ENCODE measurements at places on chromosomes 16 and 17.

DNA sequence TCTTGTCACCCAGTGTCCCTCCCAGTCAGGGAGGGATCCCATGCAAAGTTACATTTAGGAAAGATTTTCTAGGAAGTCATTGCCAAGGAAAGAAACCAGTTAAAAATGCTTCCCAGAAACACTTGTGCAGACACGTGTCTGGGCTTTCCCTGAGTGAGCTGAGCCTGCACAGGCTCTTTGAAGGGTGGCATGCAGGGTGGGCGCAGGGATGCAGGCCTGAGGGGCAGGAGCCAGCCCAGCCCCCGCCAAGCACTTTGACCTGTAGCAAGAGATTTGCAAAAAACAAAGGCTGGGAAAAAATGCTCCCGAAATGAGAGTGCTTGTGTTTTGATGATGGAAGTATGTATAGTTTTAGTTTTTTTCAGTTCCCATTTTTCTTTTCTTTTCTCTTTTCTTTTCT lies 52.4 kb downstream of the B9D1 start:
- no peak for DNase-seq

DNA sequence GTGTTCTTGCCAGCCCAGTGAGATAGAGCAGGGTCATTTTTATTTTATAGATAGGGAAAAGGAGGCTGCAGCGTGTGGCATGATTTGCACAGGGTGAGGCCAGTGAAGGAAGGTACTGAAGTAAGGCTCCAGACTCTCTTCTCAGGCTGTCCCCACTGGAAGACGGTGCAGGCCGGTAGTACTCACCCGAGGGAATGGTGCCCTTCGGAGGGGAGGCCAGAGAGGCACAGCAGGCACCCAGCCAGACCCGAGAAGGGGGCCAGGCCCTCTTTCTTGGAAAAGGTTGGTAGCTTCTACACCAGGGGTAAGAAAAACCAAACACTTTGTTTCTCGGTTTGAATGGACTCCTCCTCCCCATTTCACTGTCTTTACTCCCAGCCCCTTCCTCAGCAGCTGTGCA lies 288 bp downstream of the ANKRD40CL start:
- no peak for DNase-seq

DNA sequence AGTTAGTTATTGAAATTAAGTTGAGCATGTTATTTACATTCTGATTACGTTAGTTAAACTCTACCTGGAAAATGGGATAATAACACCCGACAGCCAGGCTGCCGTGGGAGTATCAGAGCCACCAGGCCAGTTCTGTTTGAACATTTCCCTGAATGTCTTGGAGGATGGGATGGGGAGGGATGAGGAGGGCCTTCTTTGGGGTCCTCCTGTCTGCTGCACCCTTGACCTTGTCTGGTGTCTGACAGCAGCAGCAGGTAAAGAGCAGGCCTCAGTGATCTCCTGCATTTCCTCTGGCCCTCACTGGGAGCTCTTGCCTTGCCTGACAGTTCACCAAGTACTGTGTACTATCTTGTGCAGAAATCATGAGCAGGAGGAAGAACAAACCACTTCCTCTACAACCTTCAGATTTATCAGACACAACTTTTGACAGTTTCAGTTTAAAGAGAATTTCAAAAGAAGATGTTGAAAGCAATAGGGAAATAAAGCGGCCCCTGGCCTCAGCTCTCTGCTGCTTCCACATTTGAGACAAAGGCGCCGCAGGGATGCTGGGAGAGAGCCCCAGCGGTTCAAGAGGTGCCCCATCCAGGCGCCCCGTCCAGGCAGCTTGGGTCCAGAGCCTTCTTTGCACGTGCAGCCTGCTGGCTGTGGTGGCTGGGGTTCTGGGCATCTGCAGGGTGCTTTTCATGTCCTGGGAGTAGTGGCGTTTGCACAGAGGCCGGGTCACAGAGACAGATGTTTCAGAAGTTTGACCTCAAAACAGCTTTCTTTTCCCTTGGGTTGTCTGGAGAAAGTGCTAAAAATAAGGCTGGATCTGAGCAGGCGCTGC lies 25.3 kb downstream of the CMIP start:
- DNase-seq: no peak

GRCh38 chr16:10490141-10490540 lies 90.3 kb downstream of the EMP2 start:
- DNase-seq: no peak

DNA sequence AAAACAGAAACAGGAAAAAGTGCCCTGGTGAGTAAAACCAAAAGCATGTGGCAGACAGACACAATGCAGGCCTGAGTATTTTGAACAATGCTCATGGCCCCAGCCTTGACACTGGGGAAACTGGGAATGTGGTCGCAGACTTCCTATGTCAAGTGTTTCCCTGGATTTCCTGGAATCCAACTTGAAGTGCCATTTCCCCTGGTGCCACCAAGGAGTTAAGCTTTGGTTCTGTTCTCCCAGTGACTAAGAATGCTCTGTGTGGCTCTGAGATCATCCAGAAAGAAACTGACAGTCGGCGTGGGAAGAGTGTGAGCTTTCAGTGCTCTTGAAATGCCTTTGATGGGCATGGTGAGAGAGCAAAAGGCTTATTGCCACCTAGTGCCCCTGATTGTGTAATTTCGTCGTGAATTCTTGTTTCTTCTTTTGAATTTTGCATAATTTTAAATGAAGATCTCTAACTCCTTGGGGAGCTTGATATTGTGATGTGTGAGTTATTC lies 96.0 kb downstream of the YPEL2 start:
- no peak for DNase-seq

GRCh38 chr17:32185875-32186274 lies 43.6 kb downstream of the RHOT1 start:
- DNase-seq: no peak

DNA sequence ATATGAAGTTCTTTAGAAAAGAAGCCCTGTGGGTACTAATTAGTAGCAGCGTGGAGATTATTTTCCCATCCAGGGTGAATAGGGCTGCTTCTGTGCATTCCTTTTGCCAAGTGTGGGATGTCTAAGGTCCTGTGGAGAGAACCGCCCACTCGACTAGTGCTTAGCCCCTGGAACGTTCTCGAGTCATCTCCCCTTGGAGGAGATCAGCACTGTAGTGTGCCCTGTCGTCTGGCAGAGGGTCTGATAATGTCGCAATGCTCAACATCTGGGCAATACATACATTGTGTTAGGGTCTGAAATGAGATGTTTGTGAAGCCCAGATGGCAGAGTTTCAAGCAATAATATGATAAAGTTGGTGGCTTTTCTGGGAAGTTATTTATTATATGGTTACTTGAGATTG lies 64.8 kb downstream of the SPECC1 start:
- no peak for DNase-seq

- DNase-seq: no peak
Observed at GRCh38 chr17:66647391-66647983, 187.4 kb upstream of the CACNG5 start.

- no peak for DNase-seq
Observed at GRCh38 chr16:31025339-31025738, 8.0 kb upstream of the STX4 start.

GRCh38 chr17:73888862-73889261 lies 244.6 kb upstream of the SDK2 start:
- no peak for DNase-seq

DNA sequence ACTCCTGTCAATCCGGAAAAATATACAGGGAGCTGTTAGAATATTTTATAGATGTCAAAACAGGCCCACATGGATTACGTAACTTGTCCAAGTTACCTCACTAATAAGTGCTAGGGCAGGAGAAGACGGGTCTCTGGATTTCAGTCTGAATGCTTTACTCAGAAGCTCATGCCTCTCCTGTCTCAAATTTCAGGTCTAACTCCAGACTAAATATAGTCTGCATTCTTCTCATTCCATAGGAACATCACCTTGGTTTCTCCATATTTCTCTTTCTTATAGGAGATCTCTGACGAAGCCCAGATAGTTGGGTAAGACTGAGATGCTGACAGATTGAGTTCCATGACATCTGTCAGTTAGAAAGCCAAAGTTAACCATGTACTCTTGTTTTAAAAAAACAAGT lies 174.2 kb downstream of the STX8 start:
- DNase-seq: no peak

- DNase-seq: no peak
Observed at GRCh38 chr17:61227866-61228265, 171.8 kb upstream of the TBX2 start.

- DNase-seq: no peak
Observed at GRCh38 chr17:31289790-31290189, 7.2 kb downstream of the OMG start.

DNA sequence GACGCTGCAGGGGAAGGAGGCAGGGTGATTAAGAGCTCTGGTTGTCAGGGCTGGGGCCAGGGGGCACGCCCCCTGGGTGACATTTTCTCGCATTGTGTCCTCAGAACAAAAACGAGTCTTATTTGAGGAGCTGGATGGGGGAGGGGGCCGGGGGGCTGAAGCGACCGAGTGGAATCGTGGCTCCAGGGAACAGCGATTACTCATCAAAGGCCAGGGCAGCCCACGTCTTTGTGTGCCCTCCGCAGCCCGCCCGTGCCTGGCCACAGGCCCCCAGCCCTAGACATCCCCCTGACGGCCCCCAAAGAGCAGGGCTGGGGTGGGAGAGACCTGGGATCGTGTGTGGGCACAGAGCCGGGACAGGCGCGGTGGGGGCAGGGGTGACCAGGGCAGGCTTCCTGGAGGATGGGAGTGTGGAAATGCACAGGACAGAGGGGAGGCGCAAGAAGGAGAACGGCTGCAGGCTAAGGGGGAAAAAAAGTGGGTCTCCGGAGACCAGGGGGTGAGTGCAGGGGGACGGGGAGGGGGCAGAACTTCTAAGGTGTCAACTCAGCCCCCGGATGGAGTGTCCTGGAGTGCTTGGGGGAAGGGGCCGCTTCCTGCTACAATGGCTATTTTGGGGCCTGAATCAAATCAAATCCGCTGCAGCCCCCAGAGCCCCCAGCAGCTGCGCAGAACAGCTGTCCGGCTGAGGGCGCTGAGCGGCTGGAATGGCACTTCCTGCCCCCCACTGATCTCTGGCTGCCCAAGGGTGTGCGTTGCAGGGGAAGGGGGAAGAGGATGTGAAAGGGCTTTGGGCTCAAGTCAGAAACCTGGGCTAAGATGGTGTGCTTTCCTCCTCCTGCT lies 24.0 kb upstream of the PHB1 start:
- DNase-seq: no peak

DNA sequence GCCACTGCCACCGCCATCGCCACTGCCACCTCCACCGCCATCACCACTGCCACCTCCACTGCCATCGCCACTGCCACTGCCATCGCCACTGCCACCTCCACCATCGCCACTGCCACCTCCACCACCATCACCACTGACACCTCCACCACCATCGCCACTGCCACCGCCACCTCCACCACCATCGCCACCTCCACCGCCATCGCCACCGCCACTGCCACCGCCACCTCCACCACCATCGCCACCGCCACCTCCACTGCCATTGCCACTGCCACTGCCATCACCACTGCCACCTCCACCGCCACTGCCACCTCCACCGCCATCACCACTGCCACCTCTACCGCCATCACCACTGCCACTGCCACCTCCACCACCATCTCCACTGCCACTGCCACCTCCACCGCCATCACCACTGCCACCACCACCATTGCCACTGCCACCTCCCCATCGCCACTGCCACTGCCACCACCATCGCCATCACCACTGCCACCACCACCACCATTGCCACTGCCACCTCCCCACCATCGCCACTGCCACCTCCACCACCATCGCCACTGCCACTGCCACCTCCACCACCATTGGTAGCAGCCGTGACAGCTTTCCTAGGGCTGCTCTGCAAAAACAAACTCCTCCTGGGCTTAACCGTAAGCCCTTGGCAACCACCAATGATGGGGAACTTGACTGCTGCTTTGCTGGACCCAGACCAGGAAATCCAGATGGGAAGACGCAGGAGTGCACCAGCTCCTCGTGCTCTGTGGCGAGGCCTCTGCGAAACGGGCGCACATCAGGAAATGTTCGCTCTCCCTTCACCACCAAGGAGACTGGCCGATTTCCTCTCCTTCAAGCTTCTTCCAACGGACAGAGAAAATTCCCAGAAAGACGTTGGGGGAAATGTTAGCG lies 147.2 kb downstream of the RBFOX3 start:
- no peak for DNase-seq

DNA sequence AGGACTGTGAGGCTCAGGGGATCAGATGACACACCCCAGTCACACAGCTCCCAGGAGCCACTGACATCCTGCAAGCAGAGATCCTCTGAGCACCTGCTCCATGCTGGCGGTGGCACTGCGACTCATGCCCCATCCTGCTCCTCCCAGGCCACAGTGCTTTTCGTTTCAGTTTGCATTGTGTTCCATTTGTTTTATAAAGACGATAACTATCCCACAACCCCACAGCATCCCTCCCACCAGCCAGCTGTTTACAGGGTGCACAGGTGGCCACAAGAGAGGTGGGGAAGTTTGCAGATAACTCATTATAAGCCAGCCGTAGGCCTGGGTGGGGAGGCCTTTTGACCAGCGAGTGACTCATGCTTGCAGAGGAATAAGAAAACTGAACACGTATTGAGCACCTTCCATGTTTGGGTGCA lies 28.2 kb downstream of the BCO1 start:
- no peak for DNase-seq

DNA sequence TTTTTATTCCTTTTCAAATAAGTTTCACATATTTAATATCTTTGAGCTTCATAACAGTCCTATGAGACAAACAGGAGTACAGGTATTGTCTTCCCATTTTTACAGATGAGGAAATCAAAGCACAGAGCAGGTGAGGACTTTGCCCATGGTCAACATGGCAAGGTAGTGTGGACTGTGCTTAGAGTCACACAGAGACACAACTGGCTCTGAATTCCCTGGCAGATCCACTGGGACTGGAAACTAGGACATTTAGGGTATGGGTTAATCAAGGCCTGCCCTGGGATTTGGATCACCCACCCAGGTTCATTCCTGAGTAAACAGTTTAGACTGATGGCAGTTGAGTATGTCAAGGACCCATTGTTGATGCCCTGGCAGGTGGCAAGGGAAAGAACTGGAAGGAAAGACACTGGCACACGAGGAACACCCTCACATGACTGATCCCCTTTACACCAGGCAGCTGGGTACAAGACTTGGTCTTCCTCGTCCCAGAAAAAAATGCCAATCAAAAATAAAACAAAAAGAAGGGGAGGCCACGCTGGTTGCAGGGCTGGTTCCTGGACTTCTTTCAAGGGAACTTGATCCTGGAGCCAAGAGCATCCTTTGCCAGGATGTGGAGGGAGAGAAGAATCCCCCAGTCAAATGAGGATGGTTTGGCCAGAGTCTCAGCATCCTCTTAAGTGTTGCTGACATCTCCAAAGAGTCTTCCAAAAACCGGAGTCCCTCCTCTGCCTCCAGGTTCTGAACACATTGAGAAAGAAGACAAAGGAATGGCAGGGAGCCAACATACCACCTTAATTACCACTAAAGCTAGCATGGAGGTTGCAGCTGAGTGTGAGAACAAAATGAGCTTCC lies 34.9 kb downstream of the CHD9 start:
- DNase-seq: no peak

DNA sequence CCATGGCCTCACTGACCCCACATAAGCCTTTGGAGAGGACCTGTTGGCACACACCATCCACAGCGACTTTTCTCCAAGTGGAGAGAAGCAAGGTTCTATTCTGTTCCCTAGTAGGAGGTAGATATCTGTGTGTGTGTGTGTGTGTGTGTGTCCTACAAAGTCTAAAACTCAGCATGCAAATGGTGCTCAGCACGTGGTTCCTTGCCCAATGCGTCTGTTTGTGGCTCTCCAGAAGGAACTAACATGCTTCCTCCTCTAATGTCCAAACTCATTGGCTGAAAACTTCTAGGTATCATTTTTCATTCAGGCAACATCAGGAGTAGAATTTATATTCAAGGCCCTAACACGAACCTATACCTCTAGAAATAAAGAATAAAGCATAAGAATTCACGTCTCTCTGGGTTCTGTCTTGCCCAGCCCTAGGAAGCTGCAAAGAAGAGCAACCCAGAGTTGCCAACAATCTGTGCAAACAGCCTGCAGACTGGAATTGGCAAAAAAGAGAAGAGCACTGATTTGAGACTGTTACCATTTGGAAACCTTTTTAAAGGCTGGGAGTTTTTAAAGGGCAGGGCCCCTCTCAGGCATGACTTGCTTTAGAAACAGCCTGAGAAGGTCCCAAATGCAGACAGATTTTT lies 25.5 kb downstream of the MAP3K14 start:
- no peak for DNase-seq

Data from WERI-Rb-1 (cell line).